Astrocyte (in vitro differentiated cells and primary cell): ENCODE measurements at places on chromosomes 7 and 10.

GRCh38 chr10:110724116-110724921 is 80.2 kb downstream of the RBM20 start:
- no peak for DNase-seq

DNA sequence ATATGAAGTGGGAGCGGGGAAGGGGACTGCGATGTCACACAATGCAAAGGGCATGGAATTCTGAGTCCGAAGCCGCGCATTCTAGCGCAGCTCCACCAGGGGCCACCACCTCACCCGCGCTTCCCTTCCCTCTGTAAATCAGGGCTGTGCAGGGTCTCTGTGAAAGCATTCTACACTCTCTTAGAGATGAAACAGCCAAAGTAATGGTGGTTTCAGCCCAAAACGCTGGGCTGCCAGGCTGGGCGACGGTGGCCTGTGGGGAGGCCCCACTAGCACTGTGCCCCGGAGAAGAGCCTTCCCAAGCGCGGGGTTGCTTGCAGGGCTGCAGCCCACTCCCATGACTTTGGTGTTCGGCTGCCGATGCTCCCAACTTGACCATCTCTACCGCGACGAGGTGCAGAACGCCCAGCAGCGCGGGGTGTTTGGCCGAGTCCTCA is 11.4 kb downstream of the ATG9B start:
- DNase-seq: no peak

DNA sequence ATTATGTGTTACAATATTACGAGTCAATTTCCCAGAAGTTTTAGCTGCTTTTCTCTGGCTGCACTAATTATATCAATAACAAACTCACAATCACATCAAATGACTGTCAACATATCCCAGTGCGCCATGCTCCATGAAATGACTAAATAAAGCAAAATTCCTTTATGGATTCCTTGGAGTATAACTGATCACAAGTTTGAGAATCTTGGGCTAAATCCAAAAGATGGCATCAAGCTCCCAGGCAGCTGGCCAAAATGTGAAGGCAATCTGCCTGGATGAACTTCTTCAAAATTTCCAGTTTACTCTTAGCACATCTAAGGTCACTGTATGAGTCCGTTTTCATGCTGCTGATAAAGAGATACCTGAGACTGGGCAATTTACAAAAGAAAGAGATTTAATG is 210.8 kb downstream of the CCSER2 start:
- no peak for DNase-seq

DNA sequence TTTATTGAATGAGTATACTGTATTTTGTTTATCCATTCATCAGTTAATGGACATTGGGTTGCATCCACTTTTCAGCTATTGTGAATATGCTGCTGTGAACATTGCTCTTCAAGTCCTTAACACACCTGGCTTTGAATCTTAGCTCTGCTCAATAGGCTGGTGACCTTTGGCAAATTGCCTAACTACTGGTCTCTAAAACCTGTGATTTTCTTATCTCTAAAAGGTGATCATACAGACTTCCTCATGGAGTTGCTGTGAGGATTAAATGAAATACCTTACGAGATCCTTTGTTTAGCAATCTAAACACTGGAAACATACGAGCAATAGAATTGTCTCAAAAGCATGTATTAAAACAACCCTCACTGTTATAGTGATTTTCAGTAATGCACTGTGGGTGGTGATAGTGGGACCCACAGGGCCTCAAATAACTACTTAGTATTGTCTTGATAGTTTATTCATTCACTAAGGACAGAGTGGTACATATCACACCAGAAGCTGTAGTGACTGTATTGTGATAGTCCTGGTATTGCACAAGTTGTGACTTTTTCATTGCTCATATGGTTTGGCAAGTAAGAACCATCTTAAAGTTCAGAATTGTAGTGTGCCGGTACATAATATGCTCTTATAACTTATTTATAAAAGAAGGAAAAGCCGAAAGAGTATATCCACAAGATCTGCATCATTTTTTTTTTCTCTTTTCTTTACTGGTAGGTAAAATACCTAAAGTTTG is 257.6 kb downstream of the EXOC4 start:
- no peak for DNase-seq

DNA sequence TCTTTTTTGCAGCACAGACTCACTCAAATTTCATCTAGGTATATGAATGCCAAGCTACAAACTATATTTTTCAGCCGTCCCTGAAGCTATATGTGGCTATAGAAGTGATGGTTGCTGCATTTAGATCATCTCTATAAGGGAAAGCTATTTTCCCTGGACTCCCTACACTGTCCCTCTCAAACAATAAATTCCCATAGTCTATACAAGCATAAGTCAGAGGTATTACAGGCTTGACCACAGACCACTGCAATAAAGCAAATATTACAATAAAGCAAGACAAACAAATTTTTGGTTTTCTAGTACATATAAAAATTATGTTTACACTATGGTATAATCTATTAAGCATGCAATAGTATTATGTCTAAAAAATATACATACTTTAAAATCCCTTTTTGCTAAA is 1015.5 kb upstream of the LRRN3 start:
- no peak for DNase-seq

GRCh38 chr10:124123156-124123555 is 29.8 kb upstream of the CHST15 start:
- peak; percentile 66 for DNase-seq
